KBM-7 (cell line): ENCODE measurements at places on chromosomes 5 and 9.

- peak; percentile 77 for DNase-seq
Observed at GRCh38 chr5:179974946-179975712, 67.4 kb upstream of the TBC1D9B start.

- no peak for DNase-seq
Observed at GRCh38 chr9:113580041-113580953, 116.8 kb downstream of the RGS3 start.

DNA sequence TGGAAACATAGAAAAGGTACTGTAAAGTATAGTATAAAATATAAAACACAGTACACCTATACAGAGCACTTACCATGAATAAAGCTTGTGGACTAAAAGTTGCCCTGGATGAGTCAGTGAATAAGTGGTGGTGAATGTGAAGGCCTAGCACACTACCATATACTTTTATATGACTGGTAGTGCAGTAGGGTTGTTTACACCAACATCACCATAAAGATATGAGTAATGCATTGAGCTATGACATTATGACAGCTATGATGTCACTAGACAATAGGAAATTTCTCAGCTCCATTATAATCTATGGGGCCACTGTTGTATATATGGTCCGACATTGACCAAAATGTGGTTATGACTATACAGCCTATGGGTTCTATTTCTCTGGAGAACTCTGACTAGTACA is 291.8 kb upstream of the ACTBL2 start:
- DNase-seq, result no peak

- DNase-seq, result no peak
Observed at GRCh38 chr5:62653864-62654575, 75.4 kb downstream of the LRRC70 start.

- DNase-seq, result no peak
Observed at GRCh38 chr9:79684711-79685575, 113.2 kb downstream of the TLE4 start.
